ENCODE measurements at places on chromosomes 5 and 9.

- no peak for DNase-seq
Observed at GRCh38 chr9:33697171-33697570, 98.2 kb upstream of the PRSS3 start.

GRCh38 chr5:35736280-35736679 lies 118.6 kb downstream of the SPEF2 start:
- DNase-seq: no peak

GRCh38 chr5:172458976-172459782 lies 4.9 kb upstream of the SH3PXD2B start:
- no peak for DNase-seq

DNA sequence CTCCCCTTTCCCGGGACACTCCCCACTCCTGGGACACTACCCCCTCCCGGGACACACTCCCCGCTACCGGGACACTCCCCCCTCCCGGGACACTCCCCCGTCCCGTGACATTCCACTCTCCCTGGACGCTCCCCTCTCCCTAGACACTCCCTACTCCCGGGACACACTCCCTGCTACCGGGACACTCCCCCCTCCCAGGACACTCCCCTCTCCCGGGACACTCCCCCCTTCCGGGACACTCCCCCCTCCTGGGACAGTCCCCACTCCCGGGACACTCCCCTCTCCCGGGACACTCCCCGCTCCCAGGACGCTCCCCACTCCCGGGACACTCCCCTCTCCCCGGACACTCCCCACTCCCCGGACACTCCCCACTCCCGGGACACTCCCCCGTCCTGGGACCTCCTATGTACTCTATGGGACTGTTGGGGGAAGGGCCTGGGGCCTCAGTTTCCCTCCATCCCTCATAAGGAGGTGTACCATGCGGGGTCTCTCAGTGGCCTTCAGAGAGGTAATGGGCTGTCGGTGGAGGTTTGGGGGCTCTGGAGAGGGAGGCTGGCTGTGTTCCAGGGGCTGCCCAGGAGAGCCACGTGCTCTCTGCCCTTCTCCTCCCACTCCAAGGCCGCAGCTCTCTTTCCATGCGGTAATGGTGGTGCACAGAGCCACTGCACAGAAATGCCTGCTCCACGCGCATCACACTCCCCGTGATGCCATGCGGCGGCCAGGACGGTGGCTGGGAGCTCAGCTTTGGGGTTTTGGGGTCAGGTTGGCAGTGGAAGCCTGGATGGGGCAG lies 96.2 kb downstream of the RXRA start:
- DNase-seq: no peak

DNA sequence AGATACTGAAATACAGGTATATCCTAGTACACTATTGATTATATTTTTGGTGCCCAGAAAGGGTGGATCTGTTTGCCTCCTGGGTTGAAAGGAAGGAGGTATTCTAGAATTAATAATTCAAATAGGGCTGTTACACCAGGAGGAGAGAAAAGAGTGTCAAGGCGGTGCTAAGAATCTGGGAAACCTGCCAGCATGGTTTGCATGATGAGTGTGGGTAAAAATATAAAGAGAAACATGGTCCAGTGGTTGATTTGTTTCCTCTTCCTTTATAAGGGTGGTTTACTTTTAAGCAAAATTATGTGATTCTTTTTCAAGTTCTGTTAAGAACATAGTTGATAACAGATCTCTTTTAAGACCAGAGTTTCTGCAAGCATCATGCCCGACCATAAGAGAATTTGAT lies 69.4 kb upstream of the NFIB start:
- DNase-seq: no peak

DNA sequence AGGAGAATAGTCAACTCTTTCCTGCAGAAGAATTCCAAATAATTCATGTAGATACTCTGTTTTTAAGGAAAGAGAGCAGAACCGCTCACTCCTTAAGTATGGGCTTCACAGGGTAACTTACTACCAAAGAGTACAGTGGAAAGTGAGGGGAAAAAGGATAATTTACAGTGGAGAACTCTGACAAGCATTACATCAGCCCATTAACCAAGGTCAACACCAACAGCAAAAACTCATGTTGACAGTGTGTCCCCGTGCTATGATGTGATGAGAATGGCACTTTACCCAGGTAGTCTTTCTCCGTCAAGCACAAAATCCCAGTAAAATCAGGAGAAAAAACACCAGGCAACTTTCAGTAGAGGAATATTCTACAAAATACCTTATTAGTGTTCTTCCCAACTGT lies 104.3 kb downstream of the ADCY2 start:
- DNase-seq: no peak

GRCh38 chr5:83701886-83702285 lies 18.8 kb downstream of the HAPLN1 start:
- no peak for DNase-seq

All from muscle of arm (tissue), 14 donors.